ENCODE measurements at places on chromosomes 2 and 18.

DNA sequence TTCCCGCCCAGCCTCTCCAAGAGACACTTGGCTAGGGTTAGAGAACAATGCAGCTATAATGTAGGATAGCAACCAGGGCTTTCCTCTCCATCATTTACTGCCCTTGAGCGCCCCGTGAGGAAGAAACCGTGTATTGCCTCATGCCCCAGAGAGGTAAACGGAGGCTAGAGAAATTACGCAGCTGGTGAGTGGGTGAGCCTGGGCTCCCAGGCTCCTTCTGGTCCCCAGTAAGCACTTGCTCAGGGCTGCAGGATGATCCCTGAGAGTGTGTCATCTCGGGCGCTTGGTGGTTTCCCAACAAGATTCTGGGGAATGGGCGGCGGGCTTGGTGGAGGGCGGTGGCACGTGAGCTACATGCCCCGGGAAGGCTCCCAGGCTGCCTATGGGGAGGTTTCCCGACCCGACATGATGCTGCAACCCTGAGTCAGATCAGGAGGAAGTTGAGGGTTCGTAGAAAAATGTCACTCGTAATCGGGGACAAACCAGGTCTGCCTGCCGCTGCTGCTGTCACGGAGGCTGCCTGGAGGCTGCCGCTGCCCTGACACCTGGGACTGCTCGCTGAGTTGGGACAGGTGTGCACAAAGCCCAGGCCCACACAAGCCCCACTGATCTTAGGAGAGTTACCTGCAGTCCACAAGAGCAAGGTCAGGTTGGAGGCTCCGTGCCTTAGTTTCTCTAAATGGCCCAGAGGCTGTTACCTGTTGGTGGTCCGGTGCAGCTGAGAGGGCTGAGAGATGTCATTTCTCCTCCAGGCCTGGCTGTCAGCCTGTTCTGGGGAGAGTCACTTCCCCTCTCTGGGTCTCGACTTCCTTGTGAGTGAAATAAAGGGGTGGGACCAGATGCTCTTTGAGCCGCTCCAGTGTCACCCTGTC lies at the start of gene GPR55:
GPR55 (minus strand) TSS at position 773 of the 872 bp plus-strand sequence. CDS start 14,280 bp downstream, outside the sequence.
- no peak for DNase-seq

GRCh38 chr2:103230796-103231195 lies 469.0 kb downstream of the TMEM182 start:
- no peak for DNase-seq

GRCh38 chr2:217916504-217917254 lies 86.1 kb downstream of the TNS1 start:
- DNase-seq, result no peak

DNA sequence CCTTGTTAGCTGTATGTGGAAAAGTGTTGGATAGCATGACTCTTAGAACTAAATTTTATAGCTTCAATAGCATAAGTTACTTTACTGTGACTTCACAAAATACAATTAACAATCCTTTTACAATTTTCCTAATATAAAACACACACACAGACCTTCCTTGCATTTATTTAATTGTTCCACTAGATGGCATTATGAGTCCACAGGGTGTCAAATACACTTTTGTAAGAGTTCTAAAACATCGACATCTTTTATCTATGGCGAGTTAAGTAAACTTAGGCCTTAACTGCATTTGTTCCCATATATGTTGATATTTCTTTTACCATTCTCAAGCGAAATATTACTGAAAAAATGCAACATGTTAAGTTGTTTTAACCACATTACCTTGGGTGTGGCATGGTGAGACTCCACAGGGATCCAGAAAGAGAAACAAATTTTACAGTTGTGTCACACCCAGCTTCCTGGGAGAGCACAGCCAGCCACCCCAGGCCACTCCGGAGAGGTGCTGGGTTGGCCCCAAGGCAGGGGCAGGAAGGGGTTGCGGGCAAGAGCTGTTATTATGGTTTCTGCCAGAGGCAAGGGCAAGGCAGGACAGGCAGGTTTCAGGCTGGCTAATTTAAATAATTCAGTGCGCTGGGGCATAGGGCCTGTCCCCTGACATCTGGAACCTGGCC lies 312.4 kb upstream of the MC4R start:
- peak; percentile 28 for DNase-seq

- DNase-seq, result peak; percentile 21
These were observed at the start of gene DYSF for GRCh38 chr2:71453404-71454220. Gene DYSF, plus strand, starts transcription at chr2:71453561.

DNA sequence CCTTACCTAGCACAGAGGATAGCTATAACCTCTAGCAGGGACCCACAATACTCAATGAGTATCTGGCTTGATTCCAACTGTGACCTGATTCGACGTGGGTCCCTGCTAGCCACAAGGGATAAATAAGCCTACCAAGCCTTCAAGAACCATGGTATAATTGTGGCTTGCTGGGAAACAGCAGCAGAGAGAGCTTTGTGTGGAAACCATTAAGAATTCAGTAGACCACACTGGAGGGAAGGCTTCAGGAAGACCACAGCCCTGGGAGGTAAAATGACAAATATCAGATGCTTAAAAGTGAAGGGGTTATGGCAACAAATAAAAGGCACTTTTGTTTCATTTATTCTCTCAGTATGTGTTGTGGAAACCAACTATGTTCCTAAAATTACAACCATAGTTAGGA lies 82.6 kb upstream of the WIPF1 start:
- no peak for DNase-seq
